ENCODE measurements at places on chromosomes 7 and 10.

DNA sequence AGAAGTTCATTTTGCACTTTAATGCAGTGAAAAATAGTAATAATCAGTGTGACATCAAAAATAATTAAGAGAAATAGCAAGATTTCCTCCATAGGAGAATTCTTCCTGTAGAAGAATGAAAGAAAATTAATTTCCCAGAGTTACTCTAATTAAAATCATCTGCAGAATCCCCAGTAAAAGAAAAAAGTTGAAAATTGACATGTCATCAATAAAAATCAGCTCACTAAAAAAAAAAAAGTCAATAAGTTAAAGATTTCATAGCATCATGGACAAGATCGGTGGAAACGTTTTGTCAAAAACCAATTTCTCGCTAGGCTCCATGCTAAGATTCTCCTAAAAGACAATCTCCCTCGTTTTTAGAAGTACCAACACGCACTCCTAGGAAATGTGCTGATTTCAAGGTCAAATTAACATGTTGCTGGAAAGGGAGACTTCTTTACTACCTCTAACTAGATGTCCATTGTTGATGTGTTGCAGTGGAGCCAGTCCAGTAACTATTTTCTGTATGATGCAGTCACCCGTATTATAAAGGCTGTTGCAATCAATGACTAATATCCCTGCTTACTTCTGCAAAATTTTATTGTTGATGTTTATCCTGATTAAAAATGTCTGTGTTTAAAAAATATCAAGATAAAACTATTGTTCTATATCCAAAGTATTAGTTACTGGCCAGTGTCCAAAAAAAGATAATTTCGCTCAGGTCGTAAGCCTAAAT is 591.9 kb upstream of the MGMT start:
- no peak for DNase-seq

- DNase-seq: no peak
Measured at GRCh38 chr7:147804032-147804431, 786.5 kb upstream of the C7orf33 start.

GRCh38 chr7:34991938-34992840 is 45.1 kb downstream of the DPY19L1 start:
- no peak for DNase-seq

DNA sequence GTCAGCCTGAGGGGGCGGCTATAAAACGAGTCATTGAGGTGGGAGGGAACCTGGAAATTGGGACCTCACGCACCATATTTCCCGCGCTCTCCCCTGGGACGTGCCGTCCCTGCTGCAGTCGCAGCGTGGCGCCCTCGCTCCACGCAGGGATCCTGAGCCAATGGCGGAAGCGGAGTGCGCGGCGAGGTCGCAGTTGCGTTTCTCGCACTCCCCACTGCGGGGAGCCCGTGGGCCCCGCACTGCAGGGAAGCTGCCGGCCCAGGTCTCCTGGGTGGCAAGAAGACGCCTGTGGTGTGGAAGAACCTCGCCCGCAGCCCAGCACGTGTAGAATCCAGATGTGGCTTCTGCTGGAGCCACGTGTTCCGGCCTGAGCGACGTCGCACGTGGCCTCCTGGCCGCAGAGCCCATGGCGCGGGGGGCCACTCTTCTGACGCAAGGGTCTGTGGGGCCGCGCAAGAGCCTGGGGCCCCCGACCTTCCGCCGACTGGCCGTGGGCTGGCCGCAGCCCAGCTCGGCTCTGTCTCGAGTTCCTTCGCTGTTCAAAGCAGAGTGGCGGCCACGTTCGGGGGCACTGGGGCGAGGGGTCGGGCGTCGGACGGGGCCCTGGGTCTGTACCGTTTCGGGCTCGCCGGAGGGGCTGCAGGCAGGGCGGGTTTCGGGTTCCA is 26.4 kb downstream of the HIF1AN start:
- DNase-seq: peak; percentile 30

DNA sequence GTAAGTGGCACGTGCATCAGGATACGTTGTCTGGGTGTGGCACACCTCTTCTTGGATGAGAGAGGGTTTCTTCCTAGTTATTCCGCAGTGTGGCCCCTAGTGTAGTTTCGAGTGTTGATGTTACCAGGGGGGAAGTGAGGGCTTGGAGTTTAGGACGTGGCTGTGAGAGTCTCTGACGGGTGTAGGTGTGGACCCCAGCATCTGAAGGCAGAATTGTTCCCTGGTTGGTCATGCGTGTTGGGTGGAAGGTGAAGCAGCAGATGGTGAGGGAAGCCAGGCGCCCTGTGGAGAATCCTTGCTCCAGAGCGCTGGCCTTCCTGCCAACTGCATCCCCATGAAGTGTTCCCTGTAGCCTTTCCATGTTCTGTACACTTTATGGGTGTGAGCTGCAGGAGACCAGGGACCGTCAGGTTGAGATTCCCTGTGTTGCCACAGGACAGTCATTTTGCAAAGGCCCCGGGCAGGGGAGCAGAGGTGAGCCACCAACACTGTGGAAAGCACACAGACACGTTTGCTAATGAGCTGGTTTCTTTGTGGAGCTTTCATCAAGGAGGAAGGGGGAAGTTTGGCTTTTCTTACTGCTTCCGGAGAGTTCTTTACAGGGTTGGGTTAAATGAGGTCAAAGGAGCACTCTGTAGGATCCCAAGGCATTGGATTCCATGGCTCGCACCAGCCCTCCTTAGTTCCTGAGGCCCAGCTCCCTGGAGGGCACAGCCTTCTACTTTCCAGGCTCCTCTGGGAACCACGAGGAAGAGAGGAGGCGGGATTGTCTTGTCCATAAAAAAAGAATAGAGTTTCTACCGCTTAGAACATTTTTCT is 32.0 kb downstream of the TSPAN14 start:
- no peak for DNase-seq

DNA sequence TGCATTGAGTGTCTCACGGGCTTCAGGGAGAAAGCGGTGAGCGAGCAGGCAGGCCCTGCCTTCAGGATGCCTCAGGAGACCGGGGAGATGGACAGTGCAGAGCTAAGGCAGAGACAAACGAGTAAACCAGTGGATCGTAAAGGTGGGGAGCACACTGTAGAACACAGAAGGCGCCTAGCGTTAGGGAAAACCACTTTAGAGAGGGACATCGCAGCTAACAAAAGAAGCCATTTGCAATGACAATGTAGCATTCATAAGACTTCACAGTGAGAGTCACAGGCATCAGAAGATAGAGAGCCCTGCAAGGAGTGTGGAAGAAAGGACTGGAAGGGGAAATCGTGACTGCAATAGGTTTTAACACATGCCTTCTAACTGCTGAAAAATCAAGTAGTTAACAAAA is 54.9 kb upstream of the TMEM273 start:
- DNase-seq: no peak

DNA sequence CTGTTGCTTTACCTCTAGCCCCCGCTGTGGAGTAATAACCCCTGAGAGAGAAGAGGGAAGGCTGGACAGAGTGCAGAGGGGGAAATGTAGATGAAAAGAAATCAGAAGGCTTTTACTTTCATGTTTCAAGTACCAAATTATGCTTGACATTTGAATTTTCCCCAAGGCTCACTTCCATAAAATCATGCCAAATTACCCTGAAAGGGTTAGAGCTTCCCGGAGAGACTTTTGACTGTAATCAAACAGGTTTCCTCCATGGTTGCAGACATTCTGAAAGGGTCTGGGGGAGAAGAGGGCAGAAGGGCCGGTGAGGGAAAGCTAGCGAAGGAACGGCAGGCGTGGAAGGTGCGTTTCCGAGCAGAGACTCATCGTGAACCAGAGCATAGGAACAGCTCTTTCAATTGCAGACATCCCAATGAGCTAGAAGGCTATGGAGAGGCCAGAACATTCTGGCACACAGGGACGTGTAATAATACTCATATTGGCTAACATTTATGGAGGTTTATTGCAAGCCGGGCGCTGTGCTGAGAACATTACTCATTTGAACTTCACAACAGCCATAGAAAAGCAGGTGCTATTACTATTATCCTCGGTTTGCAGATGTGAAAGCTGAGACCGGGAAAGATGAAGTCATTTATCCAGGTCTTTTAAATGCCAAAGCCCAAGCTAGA is 620.8 kb upstream of the AUTS2 start:
- no peak for DNase-seq

GRCh38 chr7:106345421-106346166 is 60.8 kb upstream of the NAMPT start:
- DNase-seq: no peak

DNA sequence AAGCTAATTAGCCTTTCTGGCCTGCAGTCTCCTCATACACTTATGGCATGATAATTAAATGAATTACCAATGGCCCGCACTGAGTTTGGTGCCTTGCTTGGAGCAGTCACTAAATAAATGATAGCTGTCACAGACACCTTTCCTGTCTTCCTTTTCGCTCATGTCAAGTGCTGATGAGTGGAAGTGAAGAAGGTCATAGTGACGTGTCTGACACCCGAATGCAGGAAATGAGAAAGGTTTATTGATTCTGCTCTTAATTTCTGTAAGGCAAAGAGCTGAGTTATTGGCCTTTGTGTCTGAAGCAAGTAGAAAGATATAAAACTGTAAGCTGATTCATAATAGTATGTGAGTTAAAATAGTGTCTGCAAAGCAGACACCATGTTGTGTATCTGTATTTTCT is 13.2 kb upstream of the ESYT2 start:
- no peak for DNase-seq

DNA sequence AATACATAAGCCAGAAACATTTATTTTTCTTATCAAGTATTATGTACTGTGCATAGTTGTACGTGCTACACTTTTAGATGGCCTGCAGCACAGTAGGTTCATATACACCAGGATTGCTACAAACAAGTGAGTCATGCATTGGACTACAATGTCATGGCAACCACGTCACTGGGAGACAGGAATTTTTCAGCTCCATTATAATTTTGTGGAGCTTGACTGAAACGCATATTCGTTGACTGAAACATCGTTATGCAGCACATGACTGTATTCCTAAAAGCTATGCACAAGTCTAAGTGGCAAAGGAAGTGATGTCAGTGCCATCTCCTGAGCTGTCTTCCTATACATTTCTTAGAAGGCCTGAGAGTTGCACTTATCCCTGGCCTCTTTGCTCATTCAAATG is 871.8 kb downstream of the IPMK start:
- no peak for DNase-seq

DNA sequence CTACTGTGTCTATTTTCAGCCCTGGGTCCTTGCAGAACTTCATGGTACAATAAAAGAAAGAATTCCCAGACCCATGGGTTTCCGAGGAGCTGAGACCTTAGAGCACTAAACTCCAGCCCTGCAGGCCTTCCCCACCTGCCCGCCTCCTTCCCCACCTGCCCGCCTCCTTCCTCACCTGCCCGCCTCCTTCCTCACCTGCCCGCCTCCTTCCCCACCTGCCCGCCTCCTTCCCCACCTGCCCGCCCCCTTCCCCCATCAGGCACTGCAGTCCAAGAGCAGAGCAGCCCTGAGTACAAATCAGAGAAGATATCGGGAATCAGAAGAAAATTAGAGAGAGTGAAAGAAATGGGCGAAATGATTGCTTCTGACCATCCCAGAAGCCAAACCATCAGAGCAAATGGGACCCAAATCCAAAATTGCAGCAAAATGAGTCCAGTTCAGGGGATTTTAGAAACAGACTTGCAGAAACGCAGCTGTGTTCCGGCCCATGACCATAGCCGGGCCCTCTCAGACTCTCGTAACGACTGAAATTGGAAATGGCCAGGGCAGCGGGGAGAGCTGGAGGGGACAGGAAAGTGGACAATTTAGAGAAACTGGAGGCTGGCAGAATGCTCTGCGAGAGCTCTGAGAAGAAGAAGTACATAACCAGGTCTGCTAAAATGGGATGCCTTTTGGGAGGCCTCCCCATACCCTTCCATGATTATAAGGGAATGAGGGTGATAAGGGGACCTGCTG is 568.4 kb downstream of the TCERG1L start:
- DNase-seq: no peak
